Stimulated activated CD8-positive, alpha-beta memory T cell treated with anti-CD3 and anti-CD28 coated beads, Interleukin-12 subunit alpha, Interleukin-12 subunit beta, amount 100 ng/mL, for 4 hours (primary cell): ENCODE measurements at places on chromosomes 4 and X.

GRCh38 chr4:142030010-142030409, 393.6 kb downstream of the IL15 start:
- DNase-seq: no peak

DNA sequence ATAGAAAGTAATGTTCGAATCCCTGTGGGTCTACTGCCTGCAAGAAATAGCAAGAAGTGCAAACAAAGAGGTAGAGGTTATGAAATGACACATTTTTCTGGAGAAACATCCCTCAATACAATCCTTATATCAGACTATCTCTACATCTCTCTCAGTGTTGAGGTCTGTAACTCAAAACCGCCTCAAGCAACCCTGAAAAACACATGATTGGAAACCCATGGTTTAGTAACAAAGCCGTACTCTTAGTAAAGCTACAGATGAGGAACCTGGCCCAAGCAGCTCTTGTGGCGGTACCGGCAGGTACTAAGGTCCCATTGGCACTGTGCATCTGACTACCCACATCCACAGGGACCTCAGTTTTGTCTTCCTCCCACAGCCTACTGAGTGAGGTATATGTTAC, 53.9 kb downstream of the IRF2 start:
- DNase-seq: no peak

- no peak for DNase-seq
Measured at GRCh38 chr4:110945600-110945999, 322.7 kb upstream of the PITX2 start.

DNA sequence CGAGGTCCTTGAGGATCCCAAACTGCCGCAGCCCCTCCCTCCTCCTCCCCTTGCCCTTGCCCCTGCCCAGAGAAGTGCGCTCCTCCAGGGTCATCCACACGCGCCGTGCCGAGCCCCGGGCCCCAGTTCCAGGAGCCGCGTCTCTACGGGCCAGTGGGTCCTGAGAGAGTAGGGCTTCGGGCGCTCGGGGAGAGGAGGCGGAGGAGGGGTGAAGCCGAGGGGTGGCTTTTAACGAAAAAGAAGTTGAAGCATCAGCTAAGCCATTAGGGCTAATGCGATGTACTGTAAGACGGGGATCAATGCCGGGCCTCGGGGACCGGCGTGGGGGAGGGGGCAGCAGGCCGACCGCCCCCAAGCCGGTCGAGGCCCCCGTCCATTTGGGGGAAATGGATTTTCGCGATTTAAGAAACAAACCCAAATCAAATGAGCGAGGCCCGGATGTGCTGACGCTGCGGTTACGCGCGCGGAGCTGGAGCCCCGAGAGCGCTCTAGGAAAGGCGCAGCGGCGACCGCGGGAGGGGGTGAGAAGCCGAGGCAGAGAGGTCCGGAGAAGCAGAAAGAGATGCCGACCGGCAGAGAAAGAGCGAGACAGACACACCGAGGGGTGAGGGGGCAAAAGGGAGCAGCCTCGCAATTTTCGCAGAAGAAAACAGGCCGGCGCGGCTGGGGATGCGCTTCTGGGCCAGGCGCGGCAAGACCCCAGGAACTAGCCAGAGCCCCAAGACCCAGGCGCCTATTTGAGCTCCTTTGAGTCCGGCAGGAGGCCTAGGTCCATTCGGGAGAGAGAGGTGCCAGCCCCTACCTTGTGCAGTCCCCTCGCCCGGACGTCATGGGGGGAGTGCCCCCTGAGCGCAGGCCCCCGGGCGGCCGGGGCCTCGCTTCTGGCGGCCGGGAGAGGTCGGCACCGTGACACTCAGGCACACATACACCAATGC, 13.6 kb downstream of the HMX1 start:
- DNase-seq: no peak

GRCh38 chr4:67721770-67722597, 21.0 kb upstream of the UBA6 start:
- no peak for DNase-seq

- DNase-seq: no peak
Measured at GRCh38 chrX:30597216-30598012, 19.8 kb upstream of the TASL start.

- DNase-seq: no peak
Measured at GRCh38 chr4:86482306-86483172, 111.6 kb upstream of the PTPN13 start.

GRCh38 chr4:139560406-139561104, 4.5 kb upstream of the SETD7 start:
- no peak for DNase-seq

- DNase-seq: no peak
Measured at GRCh38 chrX:84175958-84176357, 12.0 kb downstream of the RPS6KA6 start.
